ENCODE measurements at places on chromosomes 2 and 18.

DNA sequence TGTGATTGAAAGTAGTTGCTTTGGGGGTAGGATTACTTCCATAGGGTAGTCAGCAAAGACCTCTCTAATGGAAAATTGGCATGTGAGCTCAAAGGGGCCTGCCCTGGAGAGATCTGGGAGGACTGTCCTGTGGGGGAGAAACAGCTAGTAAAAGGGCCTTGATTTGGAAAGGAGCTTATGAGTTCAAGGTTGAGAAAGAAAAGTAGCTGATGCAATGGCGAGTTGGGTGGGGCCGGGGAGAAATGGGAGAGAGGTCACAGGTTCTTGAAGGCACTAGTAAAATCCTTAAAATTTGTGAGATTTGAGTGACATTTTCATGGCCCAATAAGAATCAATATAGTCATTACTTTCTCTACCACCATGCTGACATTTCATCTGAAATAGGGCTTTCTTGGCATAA is 82.0 kb upstream of the CCDC195 start:
- no peak for DNase-seq

DNA sequence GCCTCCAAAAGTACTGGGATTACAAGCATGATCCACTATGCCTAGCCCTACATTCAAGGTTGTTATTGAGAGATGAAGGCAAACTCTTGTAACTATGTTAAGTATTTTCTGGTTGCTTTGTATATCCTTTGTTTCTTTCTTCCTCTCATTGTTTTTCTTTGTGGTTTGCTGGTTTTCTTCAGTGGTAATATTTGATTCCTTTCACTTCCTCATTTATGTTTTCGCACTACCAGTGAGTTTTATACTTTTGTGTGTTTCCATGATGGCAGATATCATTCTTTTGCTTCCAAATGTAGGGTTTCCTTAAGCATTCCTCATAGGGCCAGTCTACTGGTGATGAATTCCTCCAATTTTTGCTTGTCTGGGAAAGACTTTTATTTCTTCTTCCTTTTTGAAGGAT is 90.2 kb downstream of the NCK2 start:
- no peak for DNase-seq

DNA sequence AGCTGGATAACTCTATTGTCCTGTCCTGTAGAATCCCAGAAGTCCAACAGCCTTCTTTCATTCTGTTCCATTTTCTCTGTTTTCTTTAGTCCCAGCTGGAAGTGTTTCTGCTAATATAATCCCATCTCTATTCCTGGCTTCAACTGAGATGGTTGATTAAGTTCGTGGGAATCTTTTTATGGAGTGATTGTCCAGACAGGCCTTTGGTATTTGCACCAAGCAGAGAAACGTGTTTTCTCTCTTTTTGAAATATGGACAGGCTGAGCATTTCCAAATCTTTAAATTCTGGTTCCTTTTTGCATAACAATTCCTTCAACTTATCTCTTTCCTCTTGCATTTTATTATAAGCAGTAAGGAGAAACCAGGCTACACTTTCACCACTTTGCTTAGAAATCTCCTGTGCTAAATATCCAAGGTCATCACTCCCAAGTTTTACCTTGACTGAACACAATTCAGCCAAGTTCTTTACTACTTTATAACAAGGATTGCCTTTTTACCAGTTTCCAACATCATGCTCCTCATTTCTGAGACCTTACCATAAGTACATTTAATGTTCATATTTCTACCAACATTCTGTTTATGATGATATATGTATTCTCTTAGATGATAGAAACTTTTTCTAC is 108.8 kb downstream of the ZFP36L2 start:
- DNase-seq: no peak

DNA sequence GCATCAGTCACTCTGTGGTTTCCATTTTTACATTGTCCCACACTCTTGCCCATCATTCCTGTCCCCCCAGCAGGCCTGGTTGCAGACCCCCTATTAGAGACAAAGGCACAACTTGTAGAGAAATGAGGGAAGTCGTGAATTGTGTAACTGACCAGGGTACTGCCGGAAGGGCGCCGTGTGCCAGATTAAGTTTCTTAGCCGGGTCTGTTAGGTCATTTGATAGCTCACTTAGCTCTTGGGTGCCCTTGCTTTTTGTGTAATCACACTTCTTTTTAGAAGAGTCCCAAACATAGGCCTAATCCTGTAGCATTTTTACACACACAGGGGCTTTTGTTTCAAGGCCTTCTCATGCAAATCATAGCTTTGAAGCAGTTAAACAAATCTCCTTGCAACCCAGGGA is 87.2 kb downstream of the CTAGE1 start:
- DNase-seq: no peak

DNA sequence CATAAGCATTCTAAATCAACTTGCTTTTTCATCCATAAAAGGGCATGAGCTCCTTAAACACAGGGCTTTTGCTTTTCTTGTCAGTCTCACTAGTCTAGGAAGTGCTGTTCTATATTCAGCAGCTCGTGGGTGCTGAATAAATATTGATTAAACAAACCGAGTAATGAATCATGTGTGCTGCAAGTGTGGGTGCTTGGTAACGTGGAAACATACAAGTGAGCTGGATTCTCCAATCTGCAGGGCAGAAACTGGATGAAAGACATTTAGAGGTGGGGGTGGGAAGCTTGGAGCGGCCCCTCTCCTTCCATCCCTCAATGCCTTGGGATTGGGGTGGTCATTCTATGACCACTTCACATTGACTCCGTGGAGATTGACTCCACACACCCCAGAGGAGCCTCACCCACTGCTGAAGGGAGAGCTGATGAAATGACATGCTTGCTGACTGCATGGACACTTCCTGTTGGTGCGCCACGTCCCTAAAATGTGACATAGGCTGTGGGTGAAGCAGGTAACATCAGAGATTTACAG is 114.6 kb downstream of the DOCK10 start:
- DNase-seq: peak; percentile 47

GRCh38 chr2:203650860-203651613 is 55.4 kb upstream of the CD28 start:
- no peak for DNase-seq

- no peak for DNase-seq
Observed at GRCh38 chr2:174117951-174118930, 130.1 kb downstream of the OLA1 start.

- DNase-seq: no peak
Observed at GRCh38 chr2:45595721-45596435, 15.2 kb downstream of the SRBD1 start.

- no peak for DNase-seq
Observed at GRCh38 chr2:48105848-48106247, 199.6 kb upstream of the FBXO11 start.

- no peak for DNase-seq
Observed at GRCh38 chr2:74423231-74424095, 1.9 kb downstream of the WDR54 start.

DNA sequence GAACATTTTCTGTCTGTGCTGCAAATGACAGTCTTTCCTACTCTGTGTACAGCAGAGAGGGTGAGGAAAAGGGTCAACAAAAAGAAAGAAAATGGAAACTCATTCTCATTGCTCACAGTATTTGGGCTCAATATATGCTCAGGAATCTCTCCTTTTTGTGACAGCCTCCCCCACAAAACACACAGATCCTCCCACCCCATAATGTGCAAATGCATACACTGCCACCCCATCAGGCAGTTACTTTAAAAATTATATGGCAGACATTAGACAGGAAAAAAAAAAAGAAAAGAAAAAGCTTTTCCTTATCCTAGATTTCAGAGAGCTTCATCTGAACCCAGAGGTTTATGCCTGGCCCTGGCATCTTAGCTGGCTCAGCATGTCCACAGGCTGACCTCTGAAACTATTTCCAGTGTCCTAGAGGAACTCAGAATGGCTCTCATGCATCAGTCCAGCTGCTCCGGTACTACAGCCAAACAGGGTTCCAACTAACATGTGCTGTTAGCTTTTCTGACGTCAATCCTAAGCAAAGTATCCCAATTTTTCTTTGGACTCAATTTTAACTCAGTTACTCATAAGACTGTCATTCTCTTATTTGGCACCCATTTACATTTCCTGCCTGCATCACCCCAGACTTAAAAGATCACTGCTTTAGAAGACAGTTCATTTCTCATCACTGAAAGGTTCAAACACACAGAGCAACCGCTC is 105.9 kb downstream of the RBMS1 start:
- DNase-seq: no peak

DNA sequence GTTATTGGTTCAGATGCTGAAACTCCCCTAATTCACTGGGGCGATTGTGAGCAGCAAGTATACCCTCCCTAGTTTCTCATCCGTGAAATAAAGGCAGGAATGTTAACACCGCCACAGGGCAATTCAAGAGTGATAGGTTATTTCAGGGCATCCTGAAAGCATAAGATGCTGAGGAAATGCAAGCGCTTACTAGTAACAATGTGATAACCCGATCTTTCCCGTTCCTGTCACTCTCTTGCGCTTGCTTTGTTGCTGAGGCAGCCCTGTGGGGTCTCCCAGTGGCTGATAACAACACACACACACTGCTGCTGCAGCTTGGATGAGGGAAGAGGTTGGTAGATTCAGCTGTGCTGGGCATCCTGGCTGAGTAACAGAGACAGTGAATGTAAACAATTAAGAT is 259.3 kb downstream of the AGPS start:
- DNase-seq: no peak

GRCh38 chr18:76822506-76823160 is at the start of gene ZNF236:
TSS of gene ZNF236 (plus strand) at chr18:76822557. CDS start at chr18:76822608, 51 bp downstream.
- peak; percentile 62 for DNase-seq

DNA sequence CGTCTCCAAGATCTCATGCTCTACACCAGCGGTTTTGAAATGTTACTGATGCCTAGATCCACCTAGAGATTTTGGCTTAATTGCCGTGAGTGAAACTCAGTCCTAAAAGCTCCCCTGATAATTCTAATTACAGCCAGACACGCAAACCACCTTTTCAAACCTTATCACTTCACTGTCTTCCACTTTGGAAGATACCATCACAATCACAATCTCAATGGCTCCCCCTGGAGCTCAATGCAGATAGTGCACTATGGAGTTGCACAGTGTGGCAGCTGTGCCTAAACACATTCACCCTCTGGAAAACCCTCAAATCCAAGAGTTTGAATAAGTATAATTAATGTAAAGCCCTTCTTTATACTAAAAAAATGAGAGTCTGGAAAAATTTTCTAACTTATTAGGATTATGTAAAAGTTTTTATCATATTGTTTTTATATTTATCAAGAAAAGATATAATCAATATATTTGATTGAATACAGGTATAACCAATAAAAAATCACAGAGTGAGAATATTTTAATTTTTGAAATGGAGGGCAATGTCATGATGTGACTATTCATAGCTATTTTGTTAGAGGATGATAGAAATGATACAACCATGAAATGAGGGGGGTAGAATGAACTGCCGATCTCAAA is 102.9 kb upstream of the SLC8A1 start:
- DNase-seq: peak; percentile 24

GRCh38 chr2:229861431-229861830 is 60.4 kb downstream of the TRIP12 start:
- DNase-seq: no peak

GRCh38 chr2:219124381-219125110 is 36.1 kb downstream of the NHEJ1 start:
- peak; percentile 16 for DNase-seq
